ENCODE measurements at places on chromosomes 5 and 9. TPM values are rescaled to one million over a fixed set of nuclear protein-coding genes. Genes with fewer than 3 reads are reported as not detected.

DNA sequence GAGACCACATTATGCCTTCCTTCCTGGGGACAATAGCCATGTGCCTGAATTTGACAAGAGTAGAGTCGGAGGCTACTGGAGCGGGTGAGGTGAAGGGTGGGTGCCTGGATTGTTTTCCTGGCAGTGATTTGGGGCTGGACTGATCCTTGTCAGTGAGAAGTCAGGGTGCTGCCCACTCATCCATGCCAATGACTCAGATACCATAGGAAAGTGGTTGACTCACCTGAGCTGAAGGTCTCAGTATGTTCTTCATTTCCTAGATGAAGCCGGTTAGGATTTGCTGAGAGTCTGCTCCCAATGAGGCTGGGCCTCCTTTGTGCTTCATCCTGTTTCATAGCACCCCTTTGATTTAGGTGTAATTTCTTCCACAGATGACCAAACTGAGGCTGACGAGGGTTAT lies 366.0 kb downstream of the KDM4C start:
- H3K27me3 ChIP-seq, result no peaks in the 10 kb centered on the region
- H3K4me1 ChIP-seq, result no peaks in the 10 kb centered on the region

DNA sequence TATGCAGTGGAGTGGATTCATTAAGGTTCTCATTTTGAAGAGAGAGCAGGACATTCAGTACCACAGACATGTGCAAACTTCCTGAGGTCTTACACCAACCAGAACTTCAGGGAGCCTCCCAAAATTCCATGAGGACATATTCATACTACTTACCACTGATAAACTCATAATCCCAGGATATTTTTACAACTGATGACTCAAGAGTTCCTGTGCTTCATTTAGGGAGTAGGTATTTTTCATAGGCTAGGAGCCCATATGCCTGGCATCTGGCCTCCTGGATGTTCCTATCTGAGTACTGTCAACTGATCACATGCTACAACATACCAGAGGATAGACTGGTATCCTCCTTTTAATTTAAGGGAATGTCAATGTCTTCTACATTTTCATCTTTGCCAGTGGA lies 578.0 kb downstream of the EFNA5 start:
- no peaks in the 10 kb centered on the region for H3K4me1 ChIP-seq
- no peaks in the 10 kb centered on the region for H3K36me3 ChIP-seq
- no peak for DNase-seq

DNA sequence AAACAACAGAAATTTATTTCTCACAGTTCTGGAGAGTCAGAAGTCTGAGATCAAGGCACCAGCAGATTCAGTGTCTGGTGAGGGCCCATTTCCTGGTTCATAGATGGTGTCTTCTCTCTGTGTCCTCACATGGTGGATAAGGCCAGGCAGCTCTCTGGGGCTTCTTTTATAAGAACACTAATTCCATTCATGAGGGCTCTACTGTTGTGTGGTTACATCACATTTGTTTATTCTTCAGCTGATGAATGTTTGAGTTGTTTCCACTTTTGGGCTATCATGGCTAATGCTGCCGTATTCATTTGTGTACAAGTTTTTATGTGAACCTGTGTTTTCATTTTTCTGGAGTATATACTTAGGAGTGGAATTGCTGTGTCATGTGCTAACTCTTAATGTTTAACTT lies 35.2 kb downstream of the DDX4 start:
- H3K36me3 ChIP-seq, result no peaks in the 10 kb centered on the region
- DNase-seq, result no peak
- no peak overlapping the region for H3K4me3 ChIP-seq
- H3K27me3 ChIP-seq, result peaks cover 5% of the 10 kb centered on the region
- no peak overlapping the region for H3K27ac ChIP-seq
- no peaks in the 10 kb centered on the region for H3K4me1 ChIP-seq

ACSL6 gene
- total RNA-seq, result 0.54 TPM

- H3K4me3 ChIP-seq, result no peak overlapping the region
- H3K27me3 ChIP-seq, result no peaks in the 10 kb centered on the region
- H3K36me3 ChIP-seq, result no peaks in the 10 kb centered on the region
Measured at GRCh38 chr5:135750506-135750905, 84.0 kb upstream of the SLC25A48 start.

NUTM2G gene
- total RNA-seq, result not detected

BAAT gene
- not detected for total RNA-seq

RFX3 gene
- 8.8 TPM for total RNA-seq
